Right forelimb (tissue), 1 donor: ENCODE measurements at places on chromosomes 3 and 15.

GRCh38 chr3:110526777-110527727 is 544.6 kb upstream of the NECTIN3 start:
- no peak for DNase-seq

- no peak for DNase-seq
Measured at GRCh38 chr3:159929171-159930141, 59.2 kb upstream of the IL12A start.

GRCh38 chr3:38015485-38015884 is 14.0 kb downstream of the PLCD1 start:
- DNase-seq = no peak

DNA sequence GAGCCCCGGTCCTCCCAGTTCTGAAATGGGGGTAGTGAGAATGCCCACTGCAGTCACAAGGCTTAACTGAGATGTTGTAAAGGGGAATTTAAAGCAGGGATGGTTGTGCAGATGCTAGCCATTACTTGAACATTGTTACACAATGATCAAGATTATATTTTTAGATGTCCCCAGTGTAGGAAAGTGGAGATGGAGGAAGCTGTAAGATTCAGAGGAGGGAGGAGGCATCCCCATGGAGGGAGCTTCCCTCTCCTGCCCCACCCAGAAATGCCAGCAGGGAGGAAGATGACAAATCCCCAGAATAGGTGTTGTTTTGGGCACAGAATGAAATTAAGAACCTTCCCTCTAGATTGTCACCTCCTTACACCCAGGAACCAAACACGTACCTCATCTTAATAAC is 46.1 kb downstream of the EFCAB12 start:
- DNase-seq = no peak

GRCh38 chr3:121520510-121520909 is 25.3 kb downstream of the POLQ start:
- no peak for DNase-seq

DNA sequence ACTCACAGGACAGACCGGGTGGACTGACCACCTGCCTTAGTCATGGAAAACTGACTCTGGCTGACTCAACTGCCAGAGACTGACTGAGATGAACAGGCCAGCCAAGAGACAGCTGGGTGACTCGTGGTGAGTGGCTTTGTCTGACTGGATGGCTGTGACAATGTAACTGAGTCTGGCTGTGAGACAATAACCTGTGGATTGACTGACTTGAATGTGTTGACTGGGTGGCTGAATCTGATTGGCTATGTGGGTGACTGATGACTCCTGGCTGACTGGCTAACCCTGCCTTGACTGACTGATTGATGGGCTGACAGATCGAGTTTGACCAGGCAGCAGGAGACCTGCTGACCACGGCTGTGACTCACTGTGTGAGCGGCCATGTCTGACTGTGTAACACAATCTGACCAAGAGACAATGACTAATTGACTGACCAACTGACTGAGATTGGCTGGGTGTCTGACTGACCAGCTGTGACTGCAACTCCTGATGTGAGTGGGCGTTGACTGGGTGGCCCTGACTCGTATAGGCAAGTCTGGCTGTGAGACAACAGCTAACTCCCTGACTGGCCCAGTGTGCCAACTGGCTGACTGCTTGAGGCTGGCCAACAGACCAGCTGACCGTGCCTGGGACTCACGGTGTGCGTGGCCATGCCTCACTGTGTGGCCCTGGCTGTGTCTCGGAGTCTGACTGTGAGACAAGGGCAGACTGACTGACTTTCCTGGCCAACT is 509.1 kb downstream of the SHQ1 start:
- no peak for DNase-seq
